ENCODE measurements at places on chromosomes 1 and 21.

DNA sequence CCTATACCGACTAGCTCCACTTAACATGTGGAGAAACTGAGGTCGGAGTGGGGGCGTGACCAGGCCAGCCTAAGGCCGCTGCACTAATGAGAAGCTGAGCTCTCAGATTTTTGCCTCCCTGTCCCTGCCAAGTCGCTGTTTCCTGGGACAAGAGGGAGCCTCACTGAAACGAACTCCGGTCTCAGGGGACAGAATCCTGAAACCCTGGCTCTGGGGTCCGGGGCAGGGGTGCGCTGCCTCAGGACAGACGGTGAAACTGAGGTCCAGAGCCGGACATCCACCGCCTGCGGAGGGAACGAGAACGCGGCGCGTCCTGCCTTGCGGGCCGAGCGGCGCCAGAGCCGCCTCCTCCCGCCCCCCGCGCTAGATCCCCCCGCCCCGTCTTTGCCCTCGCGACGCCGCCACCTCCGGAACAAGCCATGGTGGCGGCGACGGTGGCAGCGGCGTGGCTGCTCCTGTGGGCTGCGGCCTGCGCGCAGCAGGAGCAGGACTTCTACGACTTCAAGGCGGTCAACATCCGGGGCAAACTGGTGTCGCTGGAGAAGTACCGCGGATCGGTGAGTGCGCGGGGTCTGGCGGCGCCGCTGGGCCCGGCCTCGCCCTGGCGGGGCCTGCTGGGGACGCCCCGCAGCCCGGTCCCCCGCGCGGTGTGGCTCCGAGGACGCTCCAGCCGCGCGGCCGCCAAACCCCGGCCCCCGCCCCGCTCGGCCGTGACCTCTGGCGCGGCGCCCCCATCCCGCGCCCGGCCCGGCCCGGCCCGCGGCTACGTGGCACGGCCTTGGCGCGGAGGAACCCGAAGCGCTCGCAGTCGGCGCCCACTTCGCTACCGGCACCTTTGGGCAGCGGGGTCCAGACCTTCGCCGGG lies at the start of gene GPX7:
TSS of gene GPX7 (plus strand) at position 381 of the 865 bp plus-strand sequence. CDS start at position 420, 39 bp downstream.
- peak; percentile 56 for DNase-seq

DNA sequence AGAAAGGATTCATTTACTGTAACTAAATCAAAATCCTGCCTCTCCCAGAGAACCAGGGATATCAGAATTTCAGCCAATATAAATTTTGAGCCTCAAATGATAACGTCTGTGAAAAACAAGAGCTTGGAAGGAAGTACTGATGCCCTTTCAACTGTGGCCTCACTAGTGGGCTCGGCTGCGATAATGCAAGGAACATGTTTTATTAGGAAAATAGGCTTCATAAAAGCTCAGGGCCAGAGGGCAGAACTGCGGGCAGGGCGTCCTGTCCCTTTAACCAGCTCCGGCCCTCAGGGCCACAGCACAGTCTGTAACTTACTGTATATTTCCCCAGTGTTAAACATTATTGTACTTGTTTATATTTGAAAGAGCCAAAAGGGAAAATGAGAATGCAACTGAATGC lies 122.0 kb downstream of the PEX14 start:
- DNase-seq = no peak

GRCh38 chr1:109784551-109785252 lies 21.0 kb upstream of the EPS8L3 start:
- no peak for DNase-seq

DNA sequence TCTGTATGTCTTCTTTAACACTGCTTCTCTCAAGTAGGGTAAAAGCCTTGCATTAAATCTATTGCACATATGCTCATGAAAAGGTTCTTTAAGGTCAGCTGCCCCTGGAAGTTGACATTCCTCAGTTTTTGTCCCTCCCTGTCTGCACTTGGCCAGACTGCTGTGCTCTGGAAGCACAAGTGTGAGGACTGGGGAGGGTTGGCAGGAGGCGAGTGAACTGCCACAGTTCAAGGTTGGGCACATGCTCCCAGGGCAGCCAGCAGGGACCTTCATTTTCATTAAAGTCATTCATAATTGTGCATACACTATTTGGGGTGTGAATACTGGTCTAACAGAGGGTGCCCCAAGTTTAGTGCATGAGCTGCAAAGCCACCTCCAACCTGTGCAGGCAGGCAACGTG lies 10.9 kb upstream of the THEM5 start:
- DNase-seq = no peak

DNA sequence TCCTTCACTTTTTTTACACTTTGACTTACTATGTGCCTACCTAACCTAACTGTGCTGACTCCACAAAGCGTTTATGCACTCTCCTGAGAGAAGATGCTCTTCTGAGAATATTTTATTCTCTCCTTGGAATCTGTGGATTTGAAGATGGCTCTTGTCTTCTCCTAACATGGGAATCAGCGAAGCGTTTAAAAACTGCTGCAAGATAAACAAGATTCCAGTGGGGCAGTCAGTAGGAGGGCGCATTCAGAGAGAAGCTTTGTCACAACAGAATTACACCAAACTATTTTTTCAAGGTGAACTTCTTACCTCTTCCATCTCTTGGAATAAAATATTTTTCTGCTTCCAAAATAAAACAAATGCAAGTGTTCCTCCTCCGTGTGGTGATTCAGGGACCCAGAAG lies 113.1 kb downstream of the FOXD2 start:
- DNase-seq = no peak

DNA sequence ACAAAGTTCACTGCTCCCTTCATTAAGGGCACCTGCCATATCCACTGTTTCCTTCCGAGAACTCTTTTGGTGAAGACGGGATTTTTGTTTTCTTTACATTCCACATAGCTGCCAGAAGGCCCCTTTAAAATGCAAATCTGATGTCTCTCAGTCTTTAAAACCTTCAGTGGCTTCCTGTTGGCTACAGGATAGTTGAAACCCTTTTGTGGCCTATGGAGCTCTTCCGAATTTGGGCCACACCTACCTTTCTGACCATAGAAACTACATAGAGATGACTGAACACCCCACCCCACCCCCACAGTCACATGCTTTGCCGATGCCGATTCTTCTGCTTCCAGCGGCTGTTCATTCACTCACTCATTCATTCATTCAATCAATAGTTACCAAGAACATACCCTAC lies 502.6 kb downstream of the KIF26B start:
- no peak for DNase-seq

- no peak for DNase-seq
Observed at GRCh38 chr1:153387785-153388184, 3.1 kb downstream of the S100A8 start.

- no peak for DNase-seq
Observed at GRCh38 chr21:43204638-43205037, 35.8 kb downstream of the CRYAA start.

GRCh38 chr1:25698252-25698651 lies 81.7 kb downstream of the MAN1C1 start:
- DNase-seq = no peak

- peak; percentile 56 for DNase-seq
Observed at GRCh38 chr1:218495931-218496330, 150.8 kb downstream of the TGFB2 start.

DNA sequence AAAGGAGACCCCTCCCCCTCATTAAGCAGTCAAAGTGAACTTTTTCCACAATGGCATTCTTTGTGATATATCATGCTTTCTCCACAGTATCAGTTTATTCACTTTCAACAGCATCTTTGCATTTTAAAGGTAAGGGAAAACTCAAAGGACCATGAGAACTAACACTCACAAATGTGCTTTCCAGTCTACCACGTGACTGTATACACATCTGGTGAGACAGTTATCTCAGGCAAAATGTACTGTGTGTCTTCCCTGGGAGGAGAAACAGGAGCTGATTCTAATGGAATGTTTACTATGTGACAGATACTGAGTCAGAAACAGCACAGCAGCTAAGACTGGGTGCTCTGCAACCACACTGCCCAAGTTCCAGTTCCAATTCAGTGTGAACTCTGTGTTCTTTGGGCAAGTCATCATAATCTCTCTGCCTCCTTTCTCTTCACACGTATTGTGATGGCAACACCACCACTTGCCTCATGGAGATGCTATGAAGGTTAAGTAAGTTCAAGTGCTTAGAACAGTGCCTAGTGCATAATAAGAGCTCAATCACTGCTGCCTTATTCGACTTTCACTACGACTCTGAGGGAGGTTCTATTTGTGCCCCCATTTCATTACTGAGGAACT lies 79.0 kb downstream of the SLC45A1 start:
- DNase-seq = peak; percentile 99

DNA sequence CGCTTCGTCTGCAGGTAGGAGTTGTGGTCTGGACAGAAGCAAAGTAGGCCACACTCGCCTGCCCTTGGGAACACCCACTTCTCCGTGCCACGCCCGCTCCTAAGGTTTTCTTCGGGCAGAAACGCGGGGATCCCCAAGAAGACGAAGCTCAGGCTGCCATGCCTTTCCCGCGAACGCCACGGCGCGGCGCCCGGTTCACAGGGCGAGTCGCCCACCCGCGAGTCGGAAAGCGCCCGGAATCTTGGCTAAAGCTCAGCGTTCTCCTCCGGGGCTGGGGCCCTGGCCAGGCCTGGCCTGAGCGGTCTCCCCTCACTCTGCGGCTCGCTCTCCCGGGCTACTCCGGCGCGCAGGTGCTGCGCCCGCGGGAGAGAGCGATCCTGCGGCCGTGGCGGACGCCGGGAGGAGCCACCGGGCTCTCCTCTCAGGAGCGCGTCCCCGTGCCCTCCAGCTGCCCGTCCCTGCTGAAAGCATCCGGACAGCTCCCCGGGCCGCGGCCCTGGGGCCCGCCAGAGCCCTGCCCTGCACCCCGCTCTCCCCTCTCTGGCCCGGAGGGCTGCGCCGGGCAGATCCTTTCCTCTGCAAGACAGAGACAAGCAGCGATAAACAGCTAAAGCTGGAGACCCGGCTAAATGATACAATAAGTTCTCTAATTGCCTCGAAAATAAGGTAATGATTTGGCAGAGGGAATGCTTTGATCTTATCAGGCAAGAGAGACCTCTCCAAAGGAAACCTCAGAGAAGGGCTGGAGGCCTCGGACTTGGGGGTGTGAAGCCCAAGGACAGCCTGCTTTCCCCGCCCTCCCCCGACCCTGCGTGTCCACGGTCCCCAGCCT lies 6.7 kb upstream of the WNT2B start:
- DNase-seq = peak; percentile 79

GRCh38 chr21:35057428-35057827 lies 8.3 kb upstream of the RUNX1 start:
- no peak for DNase-seq

GRCh38 chr1:15062479-15063099 lies 91.0 kb upstream of the TMEM51 start:
- DNase-seq = no peak

GRCh38 chr21:30306884-30307283 lies 13.2 kb downstream of the KRTAP26-1 start:
- DNase-seq = no peak

DNA sequence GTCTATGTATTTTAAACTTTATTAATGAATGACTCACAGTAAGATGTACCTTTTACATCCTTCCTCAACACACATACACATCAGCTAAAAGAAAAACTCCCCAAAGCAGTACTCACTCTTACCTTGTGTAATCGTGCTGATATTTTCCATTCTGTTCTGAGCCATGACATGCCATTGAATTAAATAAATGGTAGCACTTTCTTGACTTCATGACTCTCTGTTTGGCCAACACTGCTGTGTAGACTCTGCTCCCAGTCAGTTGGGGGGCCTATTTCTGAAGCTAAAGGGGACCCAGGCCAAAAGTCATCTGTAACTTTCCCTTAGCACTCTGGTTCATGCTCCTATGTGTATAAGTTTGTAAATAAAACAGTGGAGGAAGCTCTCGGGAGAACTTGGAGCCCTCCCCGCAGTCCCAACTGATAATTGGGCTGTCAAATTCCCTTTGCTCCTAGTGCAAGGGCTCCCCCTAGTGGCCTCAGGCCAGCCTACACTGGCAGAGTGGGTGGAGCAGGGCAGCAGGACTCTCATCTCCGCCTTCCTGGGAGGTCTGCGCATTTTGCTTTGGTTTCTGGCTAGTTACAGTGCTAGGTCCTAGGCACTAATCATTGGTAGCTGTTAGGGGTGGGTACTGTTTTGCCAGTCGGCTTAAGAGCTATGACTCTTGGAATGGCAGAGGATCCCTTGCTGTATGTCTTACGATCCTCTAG lies 1.7 kb upstream of the FYB2 start:
- DNase-seq = peak; percentile 82

GRCh38 chr1:181425566-181425965 lies 57.8 kb upstream of the CACNA1E start:
- DNase-seq = no peak

DNA sequence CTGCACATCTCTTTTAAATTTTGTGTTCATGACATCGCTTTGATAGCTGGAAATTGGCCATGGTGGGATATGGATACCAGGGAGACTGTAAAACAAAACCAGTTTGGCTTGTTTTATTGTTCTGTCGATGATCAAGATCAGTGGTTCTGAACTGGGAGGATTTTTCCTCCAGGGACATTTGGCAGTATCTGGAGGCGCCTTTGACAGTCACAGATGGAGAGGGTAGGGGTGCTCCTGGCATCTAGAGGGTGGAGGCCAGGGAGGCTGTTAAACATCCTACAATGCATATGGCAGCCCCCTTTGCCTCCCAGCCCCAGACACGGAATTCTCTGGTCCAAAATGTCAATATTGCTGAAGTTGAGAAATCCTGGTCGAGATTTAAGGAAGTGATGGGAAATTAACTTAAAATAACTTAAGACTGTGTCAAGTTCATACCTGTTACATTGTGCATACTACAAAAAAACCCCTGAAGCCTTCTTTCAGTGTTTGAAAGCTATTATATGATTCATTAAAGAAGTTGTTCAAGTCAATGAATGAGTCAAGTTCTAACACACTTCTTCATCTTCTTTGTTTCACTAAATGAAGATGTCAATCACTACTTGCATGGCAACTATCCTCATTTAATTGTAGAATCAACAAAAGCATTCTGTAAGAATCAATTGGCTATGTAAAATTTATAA lies 150.9 kb downstream of the KCNJ6 start:
- no peak for DNase-seq
